ENCODE measurements at places on chromosomes 5 and 9.
A peak's percentile ranks its signal among the peaks of the same experiment; 100 is the strongest.

DNA sequence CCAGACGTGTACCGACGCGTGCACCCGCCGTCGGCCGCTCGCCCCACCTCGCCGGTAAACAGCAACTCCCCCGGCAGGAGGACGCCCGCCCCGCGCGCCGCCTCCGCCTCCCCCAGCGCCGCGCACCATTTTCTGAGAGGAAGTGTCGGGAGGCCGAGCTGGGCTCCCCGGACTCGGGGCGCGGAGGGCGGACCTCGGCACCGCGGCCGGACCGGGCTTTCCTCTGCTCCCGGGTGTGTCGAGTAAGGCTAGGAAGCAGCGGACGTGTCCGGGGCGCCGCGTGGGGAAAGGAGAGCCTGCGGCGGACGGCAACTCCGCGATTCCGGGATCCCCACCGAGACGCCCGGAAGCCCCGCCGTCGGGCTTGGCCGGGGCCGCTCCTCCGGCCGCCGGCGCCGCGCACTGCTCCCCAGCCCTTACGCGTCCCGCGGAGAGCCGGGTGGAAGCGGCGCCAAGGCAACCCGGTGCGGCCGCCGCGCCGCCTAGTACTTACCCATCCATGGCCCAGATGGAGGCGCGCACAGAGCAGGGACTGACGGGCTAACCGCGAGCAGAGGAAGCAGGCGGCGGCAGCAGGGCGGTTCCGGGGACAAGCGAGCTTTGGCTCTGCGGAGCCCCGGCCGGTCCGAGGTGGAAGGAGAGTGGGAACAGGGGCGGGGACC, at the start of gene PTBP3:
TSS of gene PTBP3 (minus strand) at position 643 of the 662 bp plus-strand sequence. CDS start 35,754 bp downstream, outside the sequence.
- peak; percentile 75 for DNase-seq

DNA sequence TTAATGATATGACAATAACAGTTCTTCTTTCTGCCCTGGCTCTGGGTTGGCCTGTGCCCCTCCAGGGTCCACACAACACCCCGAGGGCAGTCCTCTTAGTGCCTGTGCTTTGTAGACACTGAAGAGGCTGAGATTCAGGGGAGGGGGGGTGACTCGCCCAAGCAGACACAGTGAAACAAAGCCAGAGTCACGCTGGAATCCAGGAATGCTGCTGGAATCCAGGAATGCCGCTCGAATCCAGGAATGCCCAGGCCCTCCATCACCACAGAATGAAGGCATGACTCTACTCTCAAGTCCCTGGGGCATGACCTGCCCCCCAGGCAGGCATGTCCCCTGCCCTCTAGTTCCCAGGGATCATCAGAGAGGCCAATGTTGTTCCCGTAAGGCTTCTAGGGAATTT, 73.1 kb downstream of the LRSAM1 start:
- DNase-seq, result no peak

- no peak for DNase-seq
Observed at GRCh38 chr9:122309861-122310260, 45.2 kb downstream of the MRRF start.

DNA sequence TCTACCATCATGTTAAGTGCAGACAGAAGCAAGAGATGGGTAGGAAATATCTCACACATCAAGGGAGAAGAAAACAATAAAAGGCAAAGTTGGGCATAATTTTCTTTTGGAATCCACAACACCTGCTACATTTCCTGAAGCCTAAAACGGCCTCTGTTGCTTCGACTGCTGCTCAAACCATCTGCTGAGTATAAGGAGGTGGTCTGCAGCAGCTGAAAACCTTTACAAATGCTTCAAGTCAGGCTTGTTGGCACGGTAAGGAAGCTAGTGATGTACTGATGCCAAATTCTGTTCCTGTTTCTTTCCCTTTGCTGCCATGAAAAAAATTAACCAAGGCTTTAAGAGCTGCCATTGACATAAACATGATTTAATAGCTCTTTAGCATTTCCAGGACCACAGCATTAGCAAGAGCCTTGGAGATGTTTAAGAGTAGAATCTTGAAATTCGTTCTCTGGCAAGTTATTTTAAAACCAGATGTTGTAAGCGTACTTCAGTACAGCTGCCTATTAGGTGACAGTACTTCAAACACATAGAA, 75.6 kb downstream of the DMRTA1 start:
- no peak for DNase-seq

DNA sequence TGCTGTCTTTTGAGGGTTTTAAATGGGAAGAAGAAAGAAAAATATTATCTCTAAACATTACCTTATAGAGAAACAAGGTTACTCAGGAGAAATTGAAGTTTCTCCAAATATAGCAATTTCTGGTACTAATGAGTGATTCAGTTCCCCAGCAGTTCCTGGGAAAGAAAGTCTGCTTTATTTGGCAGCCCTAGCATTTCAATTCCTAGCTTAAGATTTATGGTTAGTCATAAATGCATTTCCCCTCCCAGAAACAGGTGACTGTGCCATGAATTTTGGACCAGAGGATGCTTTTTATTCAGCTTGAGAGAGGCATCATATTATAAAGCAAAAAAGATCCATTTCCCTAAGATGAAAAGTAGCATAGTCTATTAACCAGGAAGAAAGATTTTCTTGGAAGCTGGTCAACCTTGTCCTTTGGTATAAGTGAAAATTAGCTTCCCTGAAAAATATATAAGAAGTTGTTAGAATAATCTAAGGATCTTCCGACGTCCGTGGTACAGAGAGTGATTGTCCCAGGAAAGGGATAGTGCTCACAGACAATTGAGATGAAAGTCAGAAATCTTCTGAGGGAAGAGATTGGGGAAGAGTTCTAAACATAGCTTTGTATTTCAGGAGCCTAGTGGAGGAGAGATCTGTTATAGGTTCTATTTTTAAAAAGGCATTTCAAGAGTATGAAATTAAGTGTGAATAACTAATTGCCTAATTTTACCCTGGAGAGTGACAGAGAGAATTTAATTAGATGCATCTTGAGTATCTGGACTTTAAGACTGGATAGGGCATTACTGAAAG, 164.9 kb downstream of the ESM1 start:
- DNase-seq, result no peak
